ENCODE measurements at places on chromosomes 16 and 17. TPM values are rescaled to one million over a fixed set of nuclear protein-coding genes. Genes with fewer than 3 reads are reported as not detected.

DNA sequence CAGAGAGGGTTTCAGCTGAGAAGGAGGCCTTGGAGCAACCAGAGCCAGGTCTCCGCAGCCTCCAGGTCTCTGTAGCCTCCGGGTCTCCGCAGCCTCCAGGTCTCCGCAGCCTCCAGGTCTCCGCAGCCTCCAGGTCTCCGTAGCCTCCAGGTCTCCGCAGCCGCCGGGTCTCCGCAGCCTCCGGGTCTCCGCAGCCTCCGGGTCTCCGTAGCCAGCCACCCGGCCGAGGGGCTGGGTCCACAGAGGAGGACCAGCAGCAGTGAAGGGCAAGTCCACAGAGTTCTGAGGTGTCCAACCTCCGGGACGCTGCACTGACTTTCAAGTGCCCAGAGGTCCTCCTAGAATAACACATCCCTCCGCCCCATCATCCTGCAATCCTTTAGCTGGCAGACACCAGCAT lies 221.0 kb downstream of the RBFOX3 start:
- no peak for DNase-seq

DNA sequence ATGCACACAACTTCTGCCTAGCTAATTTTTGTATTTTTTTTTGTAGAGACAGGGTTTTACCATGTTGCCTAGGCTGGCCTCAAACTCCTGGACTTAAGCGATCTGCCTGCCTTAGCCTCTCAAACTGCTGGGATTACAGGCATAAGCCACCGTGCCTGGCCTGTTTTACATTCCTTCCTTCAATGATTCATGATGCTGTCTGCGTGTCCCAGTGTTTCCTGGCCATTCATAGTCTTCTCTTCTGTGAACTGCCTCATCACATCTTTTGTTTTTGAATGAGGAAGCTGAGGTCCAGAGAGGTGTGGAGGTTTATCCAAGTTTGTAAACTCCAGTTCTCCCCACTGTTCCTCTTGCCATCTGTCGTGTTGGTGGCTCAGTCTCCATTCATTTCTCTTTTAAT lies 64.5 kb upstream of the MED9 start:
- no peak for DNase-seq

- DNase-seq: no peak
Observed at GRCh38 chr17:12389421-12389820, 276.3 kb upstream of the MYOCD start.

DNA sequence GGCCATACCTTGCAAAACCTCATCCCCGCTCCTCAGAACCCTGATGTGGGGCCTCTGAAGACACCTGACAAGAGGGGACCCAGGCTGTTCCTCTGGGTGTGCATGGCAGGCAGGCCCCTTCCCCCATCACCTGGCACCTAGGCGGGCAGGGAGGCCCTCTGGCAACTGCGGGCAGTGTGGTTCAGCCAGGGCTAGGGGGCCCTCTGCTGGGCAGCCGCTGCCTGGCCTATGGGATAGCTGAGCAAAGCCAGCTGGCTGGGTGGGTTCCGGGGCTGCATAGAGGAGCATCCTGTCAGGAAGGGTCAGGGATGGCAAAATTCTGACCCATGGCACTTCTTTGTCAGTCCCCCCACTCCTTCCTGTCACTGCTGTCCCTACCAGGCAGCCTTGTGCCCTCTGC lies 228.7 kb upstream of the ASIC2 start:
- no peak for DNase-seq

DNA sequence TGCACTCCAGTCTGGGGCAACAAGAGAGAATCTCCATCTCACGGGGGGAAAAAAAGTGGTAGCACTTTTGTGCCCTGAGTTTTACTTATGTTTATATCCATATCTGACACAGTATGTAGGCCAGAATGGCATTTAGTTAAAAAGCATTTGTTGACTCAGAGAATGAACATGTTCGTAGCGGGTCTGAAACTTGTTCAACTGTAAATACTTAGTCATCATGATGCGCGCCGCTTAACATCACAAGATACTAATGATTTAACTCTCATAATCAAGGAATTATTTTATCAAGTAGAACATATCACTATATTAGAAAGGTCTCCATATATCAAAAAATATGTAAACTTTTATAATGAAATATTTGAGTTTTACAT lies 55.3 kb upstream of the ITGA2B start:
- no peak for DNase-seq

- DNase-seq: no peak
Observed at GRCh38 chr16:67169642-67170167, 633 bp upstream of the NOL3 start.

DNA sequence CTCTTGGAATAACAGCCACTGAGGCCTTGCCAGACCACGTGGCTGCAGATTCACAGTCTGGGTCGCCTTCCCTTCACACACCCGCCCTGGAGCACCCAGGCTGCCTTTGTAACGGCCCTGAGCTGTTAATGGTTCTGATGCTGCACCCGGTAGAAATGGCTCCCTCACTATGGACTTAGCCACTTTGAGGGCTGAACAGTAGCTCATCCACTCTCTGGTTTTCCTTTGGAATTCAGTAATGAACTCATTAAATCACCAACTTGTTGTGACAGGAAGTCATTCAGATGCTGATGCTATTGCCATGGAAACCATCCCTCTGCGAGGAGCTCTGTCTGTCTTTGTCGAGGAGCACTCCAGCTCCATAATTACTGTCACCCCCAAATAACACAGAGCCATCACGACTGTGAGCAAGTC lies 59.2 kb downstream of the CDK5R1 start:
- DNase-seq: no peak

GRCh38 chr16:89722392-89723278 lies 1.3 kb downstream of the ZNF276 start:
- no peak for DNase-seq

DNA sequence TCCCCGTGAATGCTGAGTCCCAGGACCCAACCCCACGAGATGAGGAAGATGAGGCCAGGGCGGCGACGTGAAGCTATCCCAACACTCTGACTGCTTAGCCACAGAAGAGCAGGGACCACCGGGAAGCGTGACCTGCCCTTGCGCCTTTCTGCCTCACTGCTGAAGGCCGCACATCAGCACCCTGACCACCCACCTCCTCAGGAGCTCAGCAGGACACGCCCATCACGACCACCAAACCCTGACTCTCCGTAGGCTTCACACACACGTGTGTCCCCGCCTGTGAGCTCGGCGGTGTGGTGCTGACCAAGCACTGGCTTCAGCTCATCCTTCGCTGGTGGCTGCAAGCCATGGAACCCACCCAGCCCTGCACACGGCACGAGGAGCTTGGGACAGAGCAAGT lies 97.8 kb downstream of the ZNF778 start:
- no peak for DNase-seq

GRCh38 chr16:71883849-71884638 lies at the start of gene ZNF821:
Gene ZNF821 (minus strand): TSS chr16:71884182. CDS start chr16:71879946, 4,236 bp downstream.
- peak; percentile 91 for DNase-seq

GRCh38 chr16:72938795-72939164 lies 109.1 kb downstream of the ZFHX3 start:
- DNase-seq: no peak

- no peak for DNase-seq
Observed at GRCh38 chr17:2814481-2815341, 18.5 kb downstream of the RAP1GAP2 start.

GRCh38 chr17:6104956-6105648 lies 34.9 kb downstream of the WSCD1 start:
- no peak for DNase-seq

- no peak for DNase-seq
Observed at GRCh38 chr16:86222547-86222946, 287.8 kb upstream of the FOXF1 start.

DNA sequence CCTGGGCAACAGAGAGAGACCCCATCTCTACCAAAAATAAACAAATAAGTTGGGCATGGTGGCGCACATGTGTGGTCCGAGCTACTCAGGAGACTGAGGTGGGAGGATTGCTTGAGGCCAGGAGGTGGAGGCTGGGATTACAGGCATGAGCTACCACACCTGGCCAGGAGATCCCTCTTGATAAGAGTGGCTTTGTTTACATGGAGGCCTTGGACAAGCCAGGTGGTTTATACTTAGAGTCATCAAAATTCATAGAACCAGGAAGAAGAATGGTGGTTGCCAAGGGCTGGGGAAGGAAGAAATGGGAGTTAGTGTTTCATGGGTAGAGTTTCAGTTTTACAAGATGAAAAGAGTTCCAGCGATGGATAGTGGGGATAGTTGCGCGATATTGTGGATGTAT lies 8.8 kb upstream of the ZFP1 start:
- DNase-seq: no peak

- DNase-seq: no peak
Observed at GRCh38 chr17:56629531-56630075, 36.1 kb downstream of the NOG start.

DNA sequence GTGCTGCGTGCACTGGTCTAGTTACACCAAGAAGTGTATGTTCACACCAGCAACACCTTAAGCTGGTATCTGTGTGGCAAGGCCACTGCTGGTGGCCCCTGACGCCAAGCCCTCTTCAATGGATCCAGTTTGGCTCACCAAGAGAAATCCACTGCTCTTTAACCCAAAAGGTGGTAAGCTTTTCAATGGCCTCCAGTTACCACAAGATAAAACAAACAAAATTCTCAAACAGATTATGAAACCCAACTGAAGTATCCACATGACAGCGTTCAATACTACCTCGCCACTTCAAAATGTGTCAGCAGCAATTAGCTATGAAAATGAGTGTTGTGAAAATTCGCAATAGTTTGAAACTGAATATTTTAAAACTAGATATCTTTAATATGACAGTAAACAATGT lies 96.5 kb upstream of the AKTIP start:
- DNase-seq: no peak

GRCh38 chr16:89308391-89309333 lies 91.2 kb downstream of the ZNF778 start:
- no peak for DNase-seq

KRTAP17-1 gene
- not detected for polyA plus RNA-seq

LRRC37A3 gene
- 42.2 TPM for polyA plus RNA-seq

MYH1 gene
- 0.05 TPM for polyA plus RNA-seq

DOC2B gene
- 60.2 TPM for polyA plus RNA-seq

MT1A gene
- polyA plus RNA-seq: not detected

ABCC12 gene
- 0.13 TPM for polyA plus RNA-seq

TBC1D3E gene
- polyA plus RNA-seq: not detected

GP1BA gene
- 3.2 TPM for polyA plus RNA-seq

ITGAL gene
- 2.1 TPM for polyA plus RNA-seq

SLC38A8 gene
- not detected for polyA plus RNA-seq

LAT gene
- polyA plus RNA-seq: 8.1 TPM

Data from left kidney (tissue), 8 donors.